ENCODE measurements at places on chromosomes 7 and 10. TPM values are rescaled to one million over a fixed set of nuclear protein-coding genes. Genes with fewer than 3 reads are reported as not detected.
A peak's percentile ranks its signal among the peaks of the same experiment; 100 is the strongest.

The UPK3B gene
- 96.8 TPM for total RNA-seq

DNA sequence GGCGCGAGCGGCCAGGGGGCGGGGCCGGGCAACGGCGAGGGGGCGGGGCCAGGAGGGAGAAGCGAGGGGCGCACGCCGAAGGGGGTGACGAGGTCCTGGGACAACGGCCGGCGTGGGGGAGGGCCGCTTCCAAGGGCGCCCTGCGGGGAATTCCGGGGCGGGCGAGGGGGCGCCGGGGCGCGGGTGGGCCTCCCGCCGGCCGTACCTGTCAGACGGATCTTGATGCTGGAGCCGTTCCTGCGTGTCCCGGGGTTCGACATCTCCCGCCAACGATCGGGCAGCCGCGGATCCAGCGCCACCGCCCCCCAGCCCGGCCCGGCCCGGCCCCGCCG lies 421 bp downstream of the SMURF1 start:
- no peak for DNase-seq

DNA sequence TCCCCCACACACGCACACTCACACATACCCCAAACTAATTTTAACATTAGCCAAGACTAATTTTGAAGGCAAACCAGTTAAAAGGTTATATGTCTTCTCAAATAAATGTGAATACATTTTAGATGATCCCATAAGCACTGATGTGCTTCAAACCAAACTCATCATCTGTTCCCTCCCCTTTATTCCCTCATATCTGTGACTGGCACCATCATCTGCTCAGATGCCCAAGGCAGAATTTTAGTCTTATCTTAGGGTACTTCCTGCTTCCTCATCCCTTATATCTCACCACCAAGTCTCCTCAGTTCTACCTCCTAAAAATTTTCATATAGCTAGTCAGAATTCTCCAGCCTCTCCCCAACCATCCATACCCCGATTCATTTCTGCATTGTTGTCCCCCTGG lies 80.4 kb downstream of the UPF2 start:
- DNase-seq: no peak

- DNase-seq: no peak
Measured at GRCh38 chr7:92446869-92447344, 375 bp upstream of the GATAD1 start.

DNA sequence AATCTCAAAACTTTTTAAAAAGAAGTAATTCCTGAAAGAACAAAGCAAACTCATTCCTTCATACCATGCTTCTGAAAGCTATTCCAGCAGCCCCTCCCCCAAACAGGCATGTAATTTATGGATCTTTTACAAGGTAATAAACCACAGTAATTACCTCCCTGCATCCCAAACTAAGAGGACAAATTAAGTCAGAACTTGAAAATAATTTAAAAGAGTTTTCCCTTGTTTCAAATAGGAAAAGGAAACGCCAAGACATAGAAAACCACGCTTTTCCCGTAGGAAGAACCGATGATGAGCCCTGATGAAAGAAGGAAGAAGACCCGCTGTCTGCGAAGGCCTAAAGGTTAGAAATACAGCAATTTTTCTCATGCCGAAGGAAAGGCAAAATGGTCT lies 8.9 kb downstream of the HOXA4 start:
- no peak for DNase-seq

GRCh38 chr7:150368884-150369747 lies 494 bp downstream of the REPIN1 start:
- DNase-seq: peak; percentile 90

The NPY4R2 gene
- not detected for total RNA-seq

The MMS19 gene
- total RNA-seq: 103 TPM

GRCh38 chr10:53009961-53010907 lies 237.7 kb upstream of the MBL2 start:
- no peak for DNase-seq

DNA sequence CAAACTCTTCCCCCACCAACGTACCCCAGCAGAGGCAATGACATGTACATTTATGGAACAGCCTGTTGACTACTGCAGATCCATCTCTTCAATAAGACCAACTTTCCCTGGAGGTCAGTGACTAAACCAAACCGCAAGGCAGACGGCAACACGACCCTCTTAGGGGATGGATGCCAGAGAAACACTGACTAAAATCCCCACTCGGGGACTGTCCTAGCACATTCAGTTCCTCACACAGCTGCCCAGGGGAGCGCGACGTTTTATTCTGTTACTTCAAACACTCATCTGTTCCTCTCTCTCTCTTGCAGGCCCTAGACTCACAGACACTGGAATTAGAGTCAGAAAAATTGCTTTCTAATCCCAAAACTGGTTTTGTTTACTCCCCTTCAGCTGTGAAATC lies 146.5 kb upstream of the PRSS1 start:
- DNase-seq: no peak

GRCh38 chr7:151993977-151994676 lies 31.3 kb upstream of the GALNT11 start:
- peak; percentile 54 for DNase-seq

The HOXA9 gene
- total RNA-seq: 96.1 TPM

All from HT-29 (cell line).